ENCODE measurements at places on chromosomes 12 and 14. TPM values are rescaled to one million over a fixed set of nuclear protein-coding genes. Genes with fewer than 3 reads are reported as not detected.

The LRR1 gene
- total RNA-seq, result 3.0 TPM

- peak; percentile 91 for DNase-seq
These were observed at the start of gene CDC42BPB for GRCh38 chr14:103057372-103058163. Gene CDC42BPB, minus strand, starts transcription at chr14:103057549. Its CDS starts 376 bp downstream, at chr14:103057173.

The HOTAIR gene
- total RNA-seq, result not detected

GRCh38 chr14:87084908-87085307 lies 908.1 kb downstream of the GALC start:
- DNase-seq, result no peak

DNA sequence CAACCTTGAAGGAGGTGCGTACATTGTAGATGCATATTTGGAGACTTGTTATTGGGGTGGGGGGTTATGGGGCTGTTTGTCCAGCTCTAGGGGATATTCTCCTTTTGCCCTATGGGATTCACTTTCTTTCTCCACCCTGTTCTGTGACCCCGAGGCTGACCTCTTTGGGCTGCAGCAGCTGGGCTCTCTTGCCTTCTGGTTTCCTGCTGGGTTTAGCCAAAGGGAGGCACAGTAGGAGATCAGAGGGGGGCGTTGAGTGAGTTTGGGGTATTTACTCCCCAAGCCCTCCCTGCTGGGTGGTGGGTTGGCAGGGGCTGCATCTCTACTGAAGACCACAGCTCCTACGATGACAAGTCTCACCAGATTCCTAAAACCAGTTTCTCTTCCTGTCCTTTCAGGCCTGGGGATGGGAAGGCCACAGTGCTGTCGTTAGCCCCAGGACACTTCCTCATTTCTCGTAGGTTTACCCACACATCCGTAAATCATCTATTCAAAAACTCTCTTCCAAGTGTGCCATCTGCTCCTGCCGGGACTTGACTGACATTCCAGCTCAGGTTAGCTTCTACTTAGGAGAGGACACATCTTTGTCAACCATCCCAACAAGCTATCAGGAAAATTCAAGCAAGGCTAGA lies 127.1 kb downstream of the TMEM30B start:
- DNase-seq, result no peak

GRCh38 chr14:58947814-58948445 lies 240.5 kb upstream of the DAAM1 start:
- DNase-seq, result no peak

The RD3L gene
- total RNA-seq, result not detected

DNA sequence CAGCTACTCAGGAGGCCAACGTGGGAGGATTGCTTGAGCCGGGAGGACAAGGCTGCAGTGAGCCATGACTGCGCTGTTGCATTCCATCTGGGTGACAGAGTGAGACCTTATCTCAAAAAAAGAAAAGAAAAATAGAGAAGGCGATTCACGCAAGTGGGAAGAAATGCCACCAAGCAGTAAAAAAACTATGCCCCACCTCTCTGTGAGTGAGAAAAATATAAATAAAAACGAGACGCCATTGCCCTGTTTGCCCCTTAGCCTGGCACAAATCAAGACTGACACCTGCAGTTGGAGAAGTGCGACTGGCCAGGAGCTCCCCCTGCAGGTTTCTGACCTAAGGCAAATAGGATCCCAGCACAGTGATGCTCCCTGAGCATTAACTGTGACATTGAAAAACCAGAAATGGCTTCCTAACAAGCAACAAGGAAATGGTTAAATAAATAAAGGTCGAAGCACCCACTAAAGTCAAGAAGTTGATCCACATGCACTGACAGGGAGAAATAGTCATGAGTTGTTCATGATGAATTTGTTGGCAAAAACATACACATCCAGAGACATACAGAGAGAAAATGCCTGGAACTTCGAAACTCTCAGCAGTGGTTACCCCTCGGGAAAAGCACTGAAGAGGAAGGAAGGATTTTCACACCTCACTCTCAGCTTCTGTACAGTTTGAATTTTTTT lies 21.1 kb downstream of the GSC start:
- DNase-seq, result peak; percentile 17
